ENCODE measurements at places on chromosomes 3 and 15.

DNA sequence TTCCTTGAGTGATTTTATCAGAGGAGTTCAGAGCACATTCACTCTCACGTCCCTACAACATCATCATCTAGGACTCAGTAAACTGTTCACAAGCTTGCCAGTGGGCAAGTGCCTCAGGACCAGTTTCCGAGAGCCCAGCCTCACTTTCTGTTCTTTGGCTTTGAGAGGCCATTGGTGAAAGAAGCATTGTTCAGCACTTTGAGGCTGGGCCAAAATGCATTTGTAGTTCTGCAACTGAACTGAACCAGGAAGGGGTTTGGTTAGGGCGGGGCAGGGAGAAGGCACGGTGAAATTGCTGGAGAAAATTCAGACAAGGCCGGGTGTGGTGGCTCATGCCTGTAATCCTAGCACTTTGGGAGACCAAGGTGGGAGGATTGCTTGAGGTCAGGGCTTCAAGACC lies 222.1 kb upstream of the CHRM5 start:
- DNase-seq = no peak

DNA sequence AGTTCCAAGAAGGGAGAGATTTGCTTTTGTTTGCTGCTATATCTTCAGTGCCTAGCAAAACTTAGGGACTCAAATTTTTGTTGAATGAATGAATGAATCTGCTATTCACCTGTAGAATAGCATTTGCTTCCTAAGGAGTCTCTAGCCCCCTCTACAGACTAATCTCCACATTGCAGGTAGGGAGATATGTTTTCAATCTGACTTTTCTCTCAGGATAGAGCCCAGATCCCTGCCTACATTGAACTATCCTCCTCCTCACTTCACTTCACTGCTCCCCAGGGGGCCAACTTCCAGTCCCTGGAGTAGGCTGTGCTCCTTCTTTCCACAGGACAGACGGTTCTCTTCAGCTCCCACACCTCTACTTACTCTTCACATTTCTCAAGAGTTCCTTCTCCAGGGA lies 81.9 kb upstream of the PTX3 start:
- DNase-seq = no peak

DNA sequence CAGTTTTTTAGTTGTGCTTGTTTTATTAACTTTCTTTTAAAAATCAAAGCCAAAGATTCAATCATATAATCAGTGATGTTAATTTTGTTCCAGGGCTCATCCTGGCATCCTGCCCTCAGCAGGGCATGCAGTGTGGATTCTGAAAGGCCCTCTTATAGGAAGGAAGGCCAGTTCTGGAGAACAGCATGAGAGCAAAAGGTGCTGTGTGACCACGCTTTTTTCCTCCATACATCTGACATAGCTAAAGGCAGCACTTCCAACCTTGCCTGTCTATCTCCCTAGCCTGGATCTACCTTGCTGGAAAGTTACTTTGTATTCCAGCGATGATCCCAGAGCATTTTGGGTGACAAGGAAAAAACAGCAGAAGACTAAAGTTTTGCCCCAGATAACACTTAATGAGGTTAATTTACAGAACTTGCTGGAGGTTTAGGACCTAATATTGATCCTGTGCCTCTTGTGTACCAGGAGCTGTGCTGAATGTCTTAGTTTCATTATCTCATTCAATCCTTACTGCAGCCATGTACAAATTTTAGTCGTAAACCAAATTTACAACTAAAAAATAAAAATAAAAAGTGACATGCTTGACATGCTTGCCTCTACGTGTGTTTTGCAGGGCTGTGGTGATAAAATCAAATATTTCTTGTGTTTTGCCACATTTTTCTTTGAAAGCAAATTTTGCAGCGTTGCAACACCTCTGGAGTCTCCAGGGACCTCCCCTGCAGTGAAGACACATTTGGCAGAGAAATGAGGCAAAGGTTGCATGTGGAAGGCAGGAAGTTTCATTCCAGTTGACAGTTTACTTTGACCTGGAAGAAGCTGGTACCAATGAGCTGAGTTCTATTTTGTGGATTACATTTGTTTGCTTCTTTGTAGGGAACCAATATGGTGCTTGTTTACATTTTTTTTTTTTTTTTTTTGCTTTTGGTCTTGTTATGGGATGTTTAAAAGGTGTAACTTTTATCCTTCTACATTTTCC lies 13.2 kb downstream of the IL1RAP start:
- DNase-seq = no peak

GRCh38 chr15:73902121-73903020 lies 23.9 kb upstream of the LOXL1 start:
- no peak for DNase-seq

GRCh38 chr3:107690522-107691138 lies 167.9 kb downstream of the BBX start:
- peak; percentile 30 for DNase-seq

DNA sequence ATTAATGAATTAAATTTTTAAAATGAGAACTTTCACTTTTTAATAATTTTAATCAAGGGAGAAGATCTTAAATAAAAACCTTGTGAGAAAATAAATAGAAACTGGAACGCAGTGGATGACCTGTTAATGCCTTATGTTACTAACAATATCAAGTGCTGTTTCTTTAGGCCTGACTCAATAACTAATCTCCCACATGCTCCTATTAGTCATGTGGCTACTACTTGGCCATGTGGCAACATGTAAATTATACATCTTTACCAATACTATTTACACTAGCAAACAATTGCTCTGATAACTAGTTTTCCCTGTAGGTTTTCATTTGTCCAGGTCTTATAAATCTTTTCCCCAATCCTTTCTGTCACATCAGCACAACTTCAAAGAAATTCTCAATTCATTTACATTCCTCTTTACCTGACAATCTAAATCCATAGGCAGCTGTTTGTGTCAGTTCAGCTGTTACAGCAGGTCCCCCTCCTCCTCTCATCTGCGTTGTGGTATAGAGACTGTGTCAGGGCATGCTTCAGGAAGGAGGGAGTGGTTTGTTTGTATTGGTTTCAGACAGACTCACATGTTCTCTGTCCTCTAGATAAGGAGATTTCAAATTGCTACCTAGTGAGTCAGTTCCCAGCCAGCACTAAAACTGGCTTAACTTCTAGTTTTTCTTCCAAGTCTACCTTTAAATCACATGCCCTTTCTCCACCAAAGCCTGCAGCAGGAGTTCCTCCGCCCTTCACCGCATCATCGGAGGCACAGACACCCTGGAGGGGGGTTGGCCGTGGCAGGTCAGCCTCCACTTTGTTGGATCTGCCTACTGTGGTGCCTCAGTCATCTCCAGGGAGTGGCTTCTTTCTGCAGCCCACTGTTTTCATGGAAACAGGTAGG lies 11.3 kb upstream of the C3orf52 start:
- no peak for DNase-seq

- DNase-seq = no peak
Measured at GRCh38 chr3:105899516-105899915, 30.7 kb upstream of the CBLB start.

DNA sequence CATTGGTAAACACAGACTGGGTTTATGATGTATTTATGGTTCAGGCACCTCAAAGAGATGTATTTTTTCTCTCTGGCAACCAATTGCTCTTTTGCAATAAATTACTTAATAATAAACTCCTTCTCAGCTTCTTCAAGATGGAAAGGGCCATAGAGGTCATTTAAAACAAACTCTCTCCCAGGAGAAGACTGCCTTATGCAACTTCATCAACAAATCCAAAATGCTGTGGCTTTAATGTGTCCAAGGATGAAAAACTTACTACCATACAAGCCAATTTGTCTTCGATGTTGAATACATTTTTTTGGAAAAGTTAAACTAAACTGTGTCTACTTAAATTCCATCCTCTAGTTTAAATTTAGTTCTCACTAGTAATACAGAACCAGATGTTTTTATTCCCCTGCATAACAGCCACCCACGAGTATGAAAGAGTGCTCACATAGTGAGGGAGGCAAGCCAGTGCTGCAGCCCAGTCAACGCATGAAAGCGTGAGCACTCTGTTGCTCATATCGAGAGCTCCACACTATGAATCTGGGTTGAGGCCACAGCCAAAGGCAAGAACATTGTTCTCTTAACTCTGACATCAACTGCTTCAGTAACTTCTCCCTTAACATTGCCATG lies 761.3 kb upstream of the GRM7 start:
- no peak for DNase-seq

GRCh38 chr15:63069616-63070090 lies 27.1 kb downstream of the TPM1 start:
- no peak for DNase-seq

Measured in GM12864 (cell line).